ENCODE measurements at places on chromosomes 2 and 18.

GRCh38 chr2:176096986-176097819, 2.4 kb upstream of the HOXD12 start:
- no peak for DNase-seq

DNA sequence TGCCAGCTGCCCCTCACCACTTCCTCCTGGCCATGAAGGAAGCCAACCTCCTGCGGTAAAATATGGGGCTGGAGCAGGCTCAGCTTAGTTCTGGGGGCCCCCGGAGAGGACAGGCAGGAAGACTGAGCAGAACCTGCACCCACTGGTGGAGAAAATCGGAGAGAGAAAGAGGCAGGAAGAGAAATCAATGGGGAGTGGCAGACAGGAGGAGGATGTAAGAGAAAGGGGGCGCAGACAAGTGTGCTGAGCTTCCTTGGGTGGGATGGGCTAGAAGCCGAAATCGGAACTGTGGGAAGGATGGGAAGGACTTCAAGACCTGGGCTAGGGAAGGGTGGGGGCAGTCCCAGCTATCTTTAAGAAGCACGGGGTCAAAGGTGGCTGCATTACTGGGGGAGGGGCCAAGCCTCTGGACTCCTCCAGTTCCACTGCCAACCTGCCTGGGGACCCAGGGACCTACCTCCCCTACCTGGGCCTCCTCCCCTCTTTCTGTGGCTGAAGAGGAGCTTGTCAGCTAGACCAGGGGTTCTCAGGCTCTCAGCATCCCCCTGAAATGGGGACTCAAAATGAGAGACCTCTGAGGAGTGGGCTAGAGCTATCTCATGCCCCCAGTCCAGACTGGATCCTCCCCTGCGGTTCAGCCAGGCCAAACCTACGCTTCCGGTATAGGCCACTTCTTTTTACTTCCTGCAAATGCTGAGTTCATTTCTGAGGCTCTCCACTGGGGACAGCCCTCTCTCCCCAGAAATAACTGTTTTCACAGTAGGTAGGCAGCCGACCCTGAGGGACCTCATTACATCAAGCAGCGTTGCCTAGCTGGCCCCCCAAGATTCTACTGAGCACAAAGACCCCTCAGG, 33.6 kb upstream of the B3GNT7 start:
- DNase-seq = no peak

- no peak for DNase-seq
Observed at GRCh38 chr18:77088963-77089722, 43.4 kb downstream of the MBP start.

GRCh38 chr2:224799691-224800090, 83.5 kb upstream of the CCDC195 start:
- no peak for DNase-seq

- DNase-seq = no peak
Observed at GRCh38 chr2:121904656-121905055, 149.2 kb downstream of the TSN start.

GRCh38 chr2:182302174-182302573, 124.7 kb downstream of the PDE1A start:
- no peak for DNase-seq

GRCh38 chr2:96945014-96945413, 41.4 kb downstream of the FAM178B start:
- DNase-seq = no peak

DNA sequence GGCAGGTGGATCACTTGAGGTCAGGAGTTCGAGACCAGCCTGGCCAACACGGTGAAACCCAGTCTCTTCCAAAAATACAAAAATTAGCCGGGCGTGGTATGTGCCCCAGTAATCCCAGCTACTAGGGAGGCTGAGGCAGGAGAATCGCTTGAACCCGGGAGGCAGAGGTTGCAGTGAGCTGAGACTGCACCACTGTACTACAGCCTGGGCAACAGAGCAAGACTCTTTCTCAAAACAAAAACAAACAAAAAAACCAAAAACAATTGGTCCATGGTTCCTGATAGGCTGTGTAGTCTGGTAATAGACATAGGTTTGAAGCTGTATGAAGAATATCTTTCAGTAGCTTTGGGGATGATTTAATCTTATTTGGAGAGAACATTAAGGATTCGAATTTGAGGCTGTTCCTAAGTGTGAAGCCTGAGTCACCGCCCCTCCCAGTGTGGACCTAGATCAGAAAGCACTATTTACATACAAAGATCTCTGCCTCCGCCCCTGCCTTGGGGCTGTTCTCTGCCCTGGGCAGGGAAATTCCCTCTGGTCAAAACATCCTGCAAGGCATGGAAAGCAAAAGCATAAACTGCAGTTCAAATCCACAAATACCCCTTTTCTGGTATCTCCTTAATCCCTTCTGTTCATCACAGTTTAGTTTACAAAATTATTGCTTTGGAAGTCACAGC, 52.8 kb upstream of the PMAIP1 start:
- no peak for DNase-seq

DNA sequence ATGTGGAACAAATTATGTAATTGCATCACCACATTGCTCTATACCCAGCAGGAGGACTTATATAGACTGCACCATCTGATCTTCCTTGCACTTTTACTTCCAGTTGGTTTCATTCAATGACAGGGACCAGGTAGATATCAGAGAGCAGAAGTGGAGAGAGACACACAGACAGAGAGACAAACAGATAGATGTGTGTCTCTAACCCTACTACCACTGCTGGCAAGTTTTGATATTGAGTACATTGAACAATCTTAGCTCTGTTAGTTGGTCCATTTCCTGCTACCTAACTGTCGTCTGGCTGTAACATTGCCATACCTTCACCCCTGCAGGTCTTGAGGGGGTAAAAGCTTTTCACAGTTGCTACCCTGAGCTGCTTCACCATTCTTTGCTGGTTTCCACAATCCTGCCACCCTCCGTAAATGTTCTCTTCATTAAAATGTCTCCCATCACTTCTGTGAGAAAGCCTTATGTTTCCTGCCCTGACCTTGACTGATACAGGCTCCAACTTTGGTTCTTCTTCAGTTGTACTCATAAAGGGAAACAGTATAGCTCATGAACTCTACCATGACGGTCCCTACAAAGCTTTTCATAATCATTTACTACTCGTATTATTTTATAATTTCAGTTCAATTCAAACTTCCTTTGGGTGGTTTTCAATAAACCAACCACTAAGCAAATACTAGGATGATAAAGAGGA, 62.3 kb upstream of the ITGA4 start:
- no peak for DNase-seq

All from cortex of kidney (tissue), 1 donor.